Stimulated activated CD4-positive, alpha-beta T cell treated with anti-CD3 and anti-CD28 coated beads, Interleukin-2, amount 100 ng/mL, for 24 hours (primary cell): ENCODE measurements at places on chromosomes 3 and 15.

- DNase-seq = peak; percentile 9
Measured at GRCh38 chr3:128307029-128307633, 153.8 kb downstream of the EEFSEC start.

DNA sequence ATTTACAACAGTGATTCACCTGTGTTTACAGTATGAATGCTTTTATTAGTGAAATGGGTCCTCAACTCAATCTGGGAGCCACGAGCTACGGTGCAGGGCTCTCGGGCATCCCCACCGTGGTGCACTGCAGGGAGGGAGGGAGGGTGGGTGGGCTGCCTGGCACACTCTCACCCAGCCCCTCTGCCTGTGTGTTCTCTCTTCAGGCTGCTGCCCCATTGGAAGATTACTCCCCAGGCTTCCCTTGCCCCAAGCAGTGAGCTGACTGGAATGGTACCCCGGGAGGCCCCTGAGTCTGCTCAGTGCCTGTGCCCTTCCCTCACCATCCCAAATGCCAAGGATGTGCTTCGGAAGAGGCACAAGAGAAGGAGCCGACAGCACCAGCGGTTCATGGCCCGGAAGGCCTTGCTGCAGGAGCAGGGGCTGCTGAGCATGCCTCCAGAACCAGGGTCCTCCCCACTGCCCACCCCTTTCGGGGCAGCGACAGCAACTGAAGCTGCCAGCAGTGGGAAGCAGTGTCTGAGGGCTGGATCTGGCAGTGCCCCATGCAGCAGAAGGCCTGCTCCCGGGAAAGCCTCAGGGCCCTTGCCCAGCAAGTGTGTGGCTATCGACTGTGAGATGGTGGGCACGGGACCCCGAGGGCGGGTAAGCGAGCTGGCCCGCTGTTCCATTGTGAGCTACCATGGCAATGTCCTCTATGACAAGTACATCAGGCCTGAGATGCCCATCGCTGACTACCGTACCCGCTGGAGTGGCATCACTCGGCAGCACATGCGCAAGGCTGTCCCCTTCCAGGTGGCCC is 5.0 kb downstream of the AEN start:
- peak; percentile 18 for DNase-seq

DNA sequence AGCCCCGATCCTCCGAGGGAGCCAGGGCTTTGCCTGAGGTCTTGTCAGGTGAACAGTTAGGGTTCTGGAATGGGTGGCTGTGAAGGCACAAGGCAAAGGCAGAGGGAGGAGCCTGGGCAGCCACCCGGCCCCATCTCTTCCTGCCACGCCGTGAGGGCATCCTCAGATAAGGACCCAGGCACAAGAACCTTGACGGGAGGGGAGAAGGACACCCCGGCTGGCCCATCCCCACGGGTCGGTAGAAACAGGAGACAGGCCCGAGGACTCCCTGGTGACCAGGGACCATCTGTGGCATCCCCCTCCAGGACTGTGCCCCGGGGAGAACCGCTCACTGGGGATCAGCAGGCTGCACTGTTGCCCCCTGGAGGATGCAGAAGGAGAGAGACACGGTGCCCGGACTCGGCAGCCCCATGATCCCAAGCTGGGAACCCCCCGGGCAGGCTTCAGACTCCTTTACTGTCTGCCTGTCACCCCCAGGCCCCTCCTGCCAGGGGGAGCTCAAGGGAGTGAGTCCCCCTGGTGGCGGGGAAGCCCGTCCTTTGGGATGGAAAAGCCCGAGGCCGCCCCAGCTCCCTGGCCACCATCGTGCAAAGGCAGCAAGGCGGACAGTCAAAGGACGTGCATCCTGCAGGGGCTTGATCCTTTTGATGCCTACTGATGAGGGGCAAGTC is 12.3 kb upstream of the PCSK6 start:
- peak; percentile 57 for DNase-seq

GRCh38 chr15:60844511-60845174 is 365.7 kb upstream of the ICE2 start:
- DNase-seq = peak; percentile 46

- no peak for DNase-seq
Measured at GRCh38 chr3:63753567-63753966, 65.5 kb upstream of the C3orf49 start.

DNA sequence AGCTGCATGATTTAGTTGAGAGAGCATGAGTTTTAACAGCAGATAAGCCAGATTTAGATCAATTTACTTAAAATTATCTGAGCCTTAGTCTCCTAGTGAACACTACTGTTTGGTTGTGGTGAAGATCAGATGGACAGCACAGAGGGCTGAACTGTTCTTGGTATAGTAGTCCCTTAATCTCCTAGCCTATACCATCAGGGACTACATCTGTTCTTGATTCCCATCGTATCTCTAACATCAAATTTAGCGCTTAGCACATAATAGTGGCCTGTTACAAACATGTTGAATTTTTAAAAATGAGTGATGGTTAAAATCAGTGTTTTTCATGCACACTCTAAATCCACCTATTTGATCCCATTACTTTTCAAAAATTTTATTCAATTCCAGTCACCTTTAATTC is 507.7 kb downstream of the GRM7 start:
- DNase-seq = no peak

GRCh38 chr3:188687389-188687788 is 484.4 kb upstream of the TPRG1 start:
- DNase-seq = no peak

DNA sequence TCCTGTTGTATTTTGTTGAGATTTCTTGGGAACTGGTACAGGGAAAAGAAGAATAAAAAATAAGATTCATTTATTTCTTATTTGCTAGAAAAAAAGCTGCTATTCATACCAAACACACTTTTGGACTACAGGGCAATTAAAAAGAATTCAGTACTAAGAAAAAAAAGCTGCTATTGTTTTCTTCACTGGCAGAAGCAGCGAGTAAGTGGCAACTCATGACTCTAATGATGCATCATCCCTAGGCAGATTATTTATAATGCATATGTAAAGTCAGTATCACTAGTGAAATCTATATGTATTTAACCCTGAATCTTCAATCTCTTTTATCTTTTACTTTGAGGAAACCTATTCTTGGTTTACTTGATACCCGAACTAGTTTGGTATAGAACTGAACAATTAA is 15.2 kb downstream of the PFN2 start:
- DNase-seq = no peak

- DNase-seq = no peak
Measured at GRCh38 chr3:5245927-5246326, 58.4 kb downstream of the EDEM1 start.
